CD4-positive, alpha-beta T cell treated with Interleukin-4 for 4 hours (primary cell): ENCODE measurements at places on chromosomes 16 and 17.
A peak's percentile ranks its signal among the peaks of the same experiment; 100 is the strongest.

DNA sequence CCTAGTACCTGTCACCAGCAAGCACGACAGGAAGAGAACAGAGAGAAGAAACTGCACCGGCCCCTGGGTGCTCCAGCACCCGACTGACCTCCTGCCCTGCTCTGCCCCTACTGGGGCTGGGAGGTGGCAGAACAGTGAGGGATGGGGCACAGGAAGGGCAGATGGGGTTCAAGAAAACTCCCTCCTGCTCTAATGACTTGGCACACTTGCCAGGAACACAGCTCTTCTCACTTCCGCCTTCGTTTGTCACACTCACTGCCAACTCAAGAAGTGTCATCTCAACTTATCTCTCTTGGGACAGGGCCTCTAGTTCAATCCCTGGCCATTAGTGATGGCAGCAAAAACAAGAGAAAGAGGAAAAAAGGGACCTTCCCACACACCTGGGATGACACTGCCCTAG is 42.7 kb upstream of the ICAM2 start:
- DNase-seq, result peak; percentile 41

- DNase-seq, result peak; percentile 34
These were observed 22.4 kb upstream of the CRYM start for GRCh38 chr16:21300309-21301167.

GRCh38 chr16:5647051-5647450 is 549.5 kb upstream of the EEF2KMT start:
- no peak for DNase-seq

DNA sequence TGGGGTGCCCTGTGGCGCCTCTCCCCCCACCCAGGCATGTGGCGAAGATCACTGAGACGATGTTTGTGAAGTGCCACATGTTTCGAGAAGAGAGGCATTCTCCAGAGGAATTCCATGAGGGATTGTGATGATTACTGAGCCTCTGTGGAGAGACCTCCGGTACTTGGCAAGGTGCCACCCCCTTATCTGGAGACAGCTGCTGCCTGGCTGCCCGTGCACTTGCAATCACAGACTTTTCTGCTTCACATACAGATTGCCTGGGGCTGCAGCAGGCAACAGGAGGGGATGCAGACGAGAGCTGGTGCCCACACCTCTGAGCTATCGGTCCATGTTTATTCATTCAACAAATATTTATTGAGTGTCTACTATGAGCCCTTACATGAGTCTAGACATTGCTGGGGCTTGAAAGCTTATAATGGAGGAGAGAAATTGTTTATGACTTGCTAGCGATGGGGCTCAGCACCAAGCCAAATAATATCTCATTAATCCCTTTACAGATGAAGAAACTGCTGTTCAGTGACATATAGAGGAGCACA is 317.2 kb upstream of the ZFHX3 start:
- DNase-seq, result no peak

GRCh38 chr16:46884513-46885293 is 541 bp downstream of the GPT2 start:
- no peak for DNase-seq

DNA sequence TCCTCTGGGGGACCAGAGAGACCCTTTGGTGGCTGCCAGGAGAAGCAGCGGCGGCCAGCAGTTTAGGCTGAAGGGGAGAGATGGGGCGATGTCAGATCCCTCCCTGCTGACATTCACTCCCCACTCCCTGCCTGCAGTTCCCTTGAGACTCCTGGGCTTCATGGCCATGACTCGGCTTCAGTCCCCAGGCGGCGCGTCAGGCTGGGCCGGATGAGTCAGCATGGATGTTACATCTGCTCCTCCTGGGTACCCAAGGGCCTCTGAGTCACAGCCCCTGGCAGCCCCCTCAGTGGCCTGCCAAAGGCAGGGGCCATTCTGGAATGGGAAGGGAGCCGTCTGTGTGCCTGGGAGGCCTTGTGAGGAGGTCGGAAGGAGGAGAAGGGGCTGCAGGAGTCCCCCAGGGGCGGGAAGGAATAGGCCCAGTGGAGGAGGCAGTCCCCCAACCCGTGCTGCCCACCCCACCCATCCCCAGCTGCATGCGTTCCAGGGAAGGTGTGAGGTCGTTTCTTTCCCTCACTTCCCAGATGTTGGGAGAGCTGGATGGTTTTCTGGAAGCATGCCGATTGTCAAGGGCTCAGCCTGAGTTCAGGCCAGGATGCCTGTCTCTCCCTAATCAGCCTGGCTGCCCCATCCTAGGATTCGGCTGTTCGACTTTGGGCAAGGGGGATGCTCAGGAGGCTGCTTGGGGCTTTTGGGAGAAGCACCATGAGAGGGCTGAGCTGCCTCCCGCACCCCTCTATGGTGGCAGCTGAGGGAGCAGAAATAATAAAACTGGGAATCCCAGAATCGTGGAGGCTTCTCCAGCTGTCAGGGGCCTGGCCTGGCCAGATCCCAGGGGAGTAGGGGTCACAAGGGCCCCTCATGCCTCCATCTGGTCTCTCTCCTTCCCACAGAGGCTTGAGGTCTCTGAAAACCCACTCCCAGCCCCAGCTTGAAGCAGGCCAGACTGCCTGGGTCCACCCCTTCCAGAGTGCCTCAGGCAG is 9.7 kb downstream of the RHBDL3 start:
- no peak for DNase-seq

- DNase-seq, result peak; percentile 0
These were observed 10.0 kb upstream of the CLEC18C start for GRCh38 chr16:70163596-70163995.

DNA sequence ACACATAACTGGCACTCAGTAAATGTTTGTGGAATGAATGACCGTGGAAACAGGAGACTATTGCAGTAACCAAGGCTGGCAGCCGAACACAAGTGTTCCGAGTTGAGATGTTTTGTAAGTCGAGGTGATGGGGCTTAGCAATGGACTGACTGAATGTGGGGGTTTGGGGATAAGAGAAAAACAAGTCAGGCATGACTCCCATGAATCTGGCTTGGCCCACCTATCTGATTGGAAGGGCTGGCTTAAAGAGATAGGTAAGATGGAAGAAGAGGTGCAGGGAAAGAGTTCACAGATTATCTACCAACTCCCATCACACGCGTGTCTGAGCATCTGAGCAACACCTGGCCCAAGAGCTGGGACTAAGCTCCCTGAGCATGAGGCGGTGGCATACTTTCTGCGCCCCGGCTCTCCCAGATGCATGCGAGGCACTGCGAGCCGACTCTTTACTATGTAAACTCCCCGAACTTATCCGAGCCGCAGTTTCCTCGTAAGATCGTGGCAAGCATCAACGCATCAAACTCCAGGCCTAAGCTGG is 539 bp downstream of the IFT20 start:
- no peak for DNase-seq

DNA sequence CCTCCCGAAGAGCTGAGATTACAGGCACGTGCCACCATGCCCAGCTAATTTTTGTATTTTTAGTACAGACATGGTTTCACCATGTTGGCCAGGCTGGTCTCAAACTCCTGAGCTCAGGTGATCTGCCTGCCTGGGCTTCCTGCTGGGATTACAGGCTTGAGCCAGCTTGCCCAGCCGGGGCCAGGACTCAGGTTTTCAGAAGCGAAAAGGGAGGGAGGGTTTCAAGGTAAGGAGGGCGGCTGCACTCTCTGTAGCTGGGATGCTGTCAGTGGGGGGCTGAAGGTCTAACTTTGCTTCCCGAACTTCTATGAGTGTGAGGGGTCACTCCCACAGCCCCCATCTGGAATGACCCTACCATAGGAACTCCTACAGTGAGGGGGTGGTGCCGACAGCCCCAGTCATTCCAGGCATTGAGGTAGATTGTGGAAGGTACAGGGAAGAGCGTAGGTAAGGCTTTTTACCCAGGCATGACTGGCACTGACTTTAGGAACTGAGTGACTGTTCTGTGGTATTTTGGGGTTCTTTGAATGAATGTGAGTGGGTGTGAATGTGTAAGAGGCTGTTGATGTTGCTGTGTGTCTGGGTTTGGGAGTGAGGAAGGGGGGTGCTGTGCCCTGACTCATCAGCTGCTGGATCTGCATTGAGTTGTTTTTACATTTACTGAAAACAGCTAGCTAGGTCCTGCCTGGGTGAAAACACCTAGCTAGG is 3.8 kb upstream of the C1QL1 start:
- peak; percentile 33 for DNase-seq

GRCh38 chr16:89707695-89708094 is 6.2 kb upstream of the SPATA2L start:
- DNase-seq, result no peak

DNA sequence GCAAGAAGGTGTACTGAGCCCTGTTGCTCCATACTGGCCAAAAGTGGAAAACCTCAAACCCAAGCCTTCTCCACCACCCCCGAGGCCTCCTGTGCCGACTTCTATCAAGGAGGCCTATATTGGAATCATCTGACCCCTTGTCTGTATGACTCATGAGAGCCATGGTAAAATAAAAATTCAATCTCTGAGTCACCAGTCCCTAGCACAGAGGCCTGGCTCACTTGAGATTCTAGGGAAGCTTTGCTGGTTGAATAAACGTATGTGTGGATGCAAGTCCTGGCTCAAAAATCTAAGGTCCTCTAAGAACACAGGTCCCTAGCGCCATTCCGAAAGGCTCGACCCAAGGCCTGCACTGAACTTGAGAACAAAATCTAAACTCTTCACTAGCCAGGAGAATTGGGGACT is 15.0 kb downstream of the NSMCE1 start:
- DNase-seq, result no peak

- no peak for DNase-seq
These were observed 109.9 kb upstream of the CORO6 start for GRCh38 chr17:29732613-29733012.

DNA sequence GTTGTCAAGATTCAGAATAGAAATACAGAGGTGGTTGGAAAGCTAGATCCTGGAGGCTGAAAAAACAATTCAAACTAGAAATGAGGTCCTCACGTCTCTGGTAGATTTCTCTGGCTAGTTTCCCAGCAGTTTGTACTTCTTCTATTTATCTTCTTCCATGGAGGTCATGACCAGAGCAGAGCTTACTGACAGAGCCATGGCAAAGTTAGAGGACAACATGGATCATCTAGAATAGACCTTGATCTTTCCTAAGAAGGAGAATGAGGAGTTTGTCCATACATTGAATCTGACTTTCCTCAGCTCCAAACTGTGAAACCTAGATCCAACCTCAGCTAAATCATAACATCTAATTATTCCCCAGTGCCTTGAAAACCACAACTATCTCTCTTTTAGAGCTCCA is 900.8 kb upstream of the GOT2 start:
- no peak for DNase-seq

DNA sequence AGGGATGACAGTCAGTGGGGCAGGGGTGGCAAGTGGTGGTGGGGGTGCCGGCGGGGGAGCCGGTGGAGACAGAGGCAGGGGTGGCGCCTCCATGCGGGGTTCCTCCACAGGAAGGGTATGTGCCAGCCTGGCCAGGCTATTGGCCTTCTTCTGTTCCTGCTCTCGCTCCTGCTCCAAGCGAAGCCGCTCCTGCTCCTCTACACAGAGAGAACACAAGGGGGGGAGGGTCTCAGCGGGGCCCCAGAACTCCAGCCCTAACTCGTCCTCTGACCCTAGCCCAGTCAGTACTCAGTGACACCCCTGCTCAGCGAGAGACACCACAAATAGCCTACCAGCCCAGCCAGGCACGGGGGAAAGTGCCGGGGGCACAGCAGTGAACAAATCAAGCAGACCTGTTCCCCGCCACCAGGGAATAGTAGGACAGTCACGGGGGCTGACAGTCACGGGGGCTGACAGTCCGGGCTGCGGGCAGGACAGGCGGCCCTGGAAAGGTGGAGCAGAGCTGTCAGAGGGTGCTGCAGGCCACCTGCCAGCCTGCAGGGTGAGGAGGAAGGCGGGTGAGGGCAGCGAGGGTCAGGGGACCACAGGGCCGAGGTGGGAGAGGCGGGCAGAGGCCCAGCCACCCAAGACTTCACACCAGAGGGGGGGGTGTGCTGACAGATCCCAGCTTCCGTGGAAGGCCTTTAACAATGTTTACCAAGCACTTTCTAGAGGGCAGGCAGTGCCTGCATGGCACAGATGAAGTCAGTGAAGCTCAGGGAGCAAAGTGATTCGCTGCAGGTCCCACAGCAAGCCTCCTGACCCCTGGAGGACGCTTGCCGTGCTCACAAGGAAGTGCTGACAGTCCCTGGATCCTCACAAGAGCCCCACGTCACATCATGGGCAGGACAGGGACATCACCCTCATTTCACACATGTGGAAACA is 5.3 kb downstream of the MNT start:
- no peak for DNase-seq

DNA sequence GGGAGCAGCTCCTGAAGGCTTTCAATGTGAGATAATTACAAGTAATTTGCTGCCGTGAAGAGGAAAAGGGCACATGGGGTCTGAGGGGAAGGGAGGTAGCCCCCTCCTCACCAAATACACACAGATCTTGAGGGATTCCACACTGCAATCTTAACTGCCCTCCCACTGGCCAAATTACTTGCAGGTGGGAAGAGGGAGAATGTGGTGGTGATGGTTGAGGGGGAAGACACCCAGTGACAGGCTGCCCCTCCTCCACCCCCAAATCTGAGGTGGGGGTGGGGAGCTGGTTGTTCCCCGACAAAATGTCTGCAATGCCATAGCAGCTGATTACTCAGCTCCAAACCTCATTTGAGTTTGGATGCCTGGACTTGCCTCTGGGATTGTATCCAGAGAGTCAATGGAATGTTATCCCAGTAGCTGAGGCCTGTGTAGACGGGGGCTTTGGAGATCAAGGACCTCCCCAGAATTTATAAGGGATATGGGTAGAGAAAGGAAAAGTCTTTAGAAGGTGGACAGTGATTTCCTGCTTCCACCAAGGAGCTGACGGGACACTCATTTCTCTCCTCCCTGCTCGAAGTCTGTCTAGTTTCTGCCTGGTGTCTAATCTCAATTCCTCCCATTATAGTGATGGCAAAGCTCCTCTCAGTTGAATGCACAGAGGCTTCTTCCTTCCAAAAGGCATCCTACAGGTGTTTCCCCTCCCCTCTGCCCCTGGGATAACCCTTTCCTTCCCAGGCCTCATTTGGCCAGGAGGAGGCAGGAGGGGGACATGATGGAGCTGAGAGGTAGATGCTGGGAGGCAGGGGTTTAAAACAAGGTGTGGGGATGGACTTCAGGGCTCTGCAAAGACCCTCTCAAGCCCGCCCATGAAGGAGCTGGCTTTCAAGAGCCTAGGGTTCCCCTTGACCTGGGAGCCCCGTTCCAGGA is 8.7 kb downstream of the DLX4 start:
- DNase-seq, result no peak

DNA sequence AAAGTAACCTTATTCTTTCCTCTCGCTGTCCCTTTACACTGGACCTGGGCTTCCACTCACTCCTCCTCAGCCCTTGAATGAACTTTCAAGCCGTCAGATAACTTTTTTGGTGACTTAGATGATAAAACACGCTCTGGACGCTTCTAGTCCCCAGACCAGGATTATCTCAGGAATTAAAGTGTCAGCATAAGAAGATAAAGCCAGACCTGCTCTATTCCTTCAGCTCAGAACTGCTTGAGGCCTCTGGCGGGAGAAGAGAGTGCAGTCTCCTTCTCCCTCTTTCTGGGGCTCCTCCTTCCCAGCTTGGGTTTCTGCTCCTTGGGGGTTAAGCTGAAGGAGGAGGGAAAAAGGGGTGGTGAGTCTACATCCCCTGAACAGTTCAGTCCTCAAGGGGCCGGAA is 6.6 kb downstream of the LPO start:
- no peak for DNase-seq
